ENCODE measurements at places on chromosomes 11 and 22.

GRCh38 chr11:608791-609251, 6.9 kb downstream of the IRF7 start:
- no peak for DNase-seq

DNA sequence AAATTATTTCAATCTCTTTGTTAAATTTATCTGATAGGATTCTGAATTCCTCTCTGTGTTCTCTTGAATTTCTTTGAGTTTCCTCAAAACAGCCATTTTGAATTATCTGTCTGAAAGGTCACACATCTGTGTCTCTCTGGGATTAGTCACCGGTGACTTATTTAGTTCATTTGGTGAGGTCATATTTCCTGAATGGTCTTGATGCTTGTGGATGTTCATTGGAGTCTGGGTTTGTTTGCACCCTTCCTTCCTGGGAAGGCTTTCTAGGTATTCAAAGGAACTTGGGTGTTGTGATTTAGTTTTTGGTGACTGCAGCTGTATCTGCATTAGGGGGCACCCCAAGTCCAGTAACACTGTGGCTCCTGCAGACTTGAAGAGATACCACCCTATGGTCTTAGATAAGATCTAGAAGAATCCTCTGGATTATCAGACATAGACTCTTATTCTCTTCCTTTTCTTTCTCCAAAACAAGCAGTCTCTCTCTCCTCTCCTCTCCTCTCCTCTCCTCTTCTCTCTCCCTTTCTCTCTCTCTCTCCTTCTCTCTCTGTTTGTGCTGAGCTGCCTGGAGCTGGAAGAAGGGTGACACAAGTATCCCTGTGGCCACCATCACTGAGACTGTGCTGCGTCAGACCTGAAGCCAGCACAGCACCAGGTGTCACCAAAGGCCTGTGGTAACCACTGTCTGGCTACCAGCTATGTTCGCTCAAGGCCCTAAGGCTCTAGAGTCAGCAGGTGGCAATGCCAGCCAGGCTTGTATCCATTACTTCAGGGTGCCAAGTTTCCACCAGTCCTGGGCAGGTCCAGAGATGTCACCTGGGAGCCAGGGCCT, 3.3 kb upstream of the HEPN1 start:
- no peak for DNase-seq

DNA sequence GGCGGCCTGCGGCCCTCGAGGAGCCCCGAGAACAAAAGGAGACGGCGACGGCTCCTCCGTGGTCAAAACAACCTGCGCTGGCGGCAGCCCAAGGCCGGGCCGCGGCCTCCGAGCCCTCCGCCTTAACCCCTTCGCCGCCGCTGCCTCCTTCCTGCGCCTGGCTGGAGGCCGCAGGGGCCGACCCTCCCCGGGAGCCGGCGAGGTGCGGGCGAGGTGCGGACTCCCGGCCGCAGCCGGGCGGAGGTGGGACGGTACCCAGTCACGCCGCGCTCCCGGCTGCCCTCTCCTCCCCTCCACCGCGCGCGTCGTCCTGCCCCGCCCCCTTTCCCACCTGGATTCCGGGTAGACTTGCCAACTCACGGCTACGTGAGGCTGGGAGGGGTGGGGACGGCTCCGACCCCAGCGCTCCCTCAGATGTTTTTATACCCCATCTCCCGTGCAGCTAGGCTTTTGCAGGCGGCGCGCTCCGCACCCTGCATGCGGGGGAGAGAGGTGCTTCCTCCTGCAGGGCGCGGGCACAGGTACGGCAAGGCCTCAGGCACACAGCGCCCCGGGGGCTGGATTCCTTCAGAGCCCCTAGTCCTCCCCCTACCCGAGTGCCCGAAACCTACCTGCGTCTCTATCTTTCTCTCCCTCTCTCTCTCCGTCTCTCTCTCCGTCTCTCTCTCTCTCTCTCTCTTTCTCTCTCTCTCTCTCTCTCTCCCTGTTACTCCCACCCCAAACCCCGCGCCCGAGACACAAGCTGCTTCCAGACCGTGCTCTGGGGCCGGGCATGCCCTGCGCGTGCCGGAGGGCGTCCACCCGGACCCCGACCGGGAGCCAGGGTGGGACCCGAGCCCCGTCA, 2.0 kb downstream of the PDGFB start:
- no peak for DNase-seq

GRCh38 chr11:31608995-31609394, 99.4 kb downstream of the ELP4 start:
- DNase-seq = no peak

DNA sequence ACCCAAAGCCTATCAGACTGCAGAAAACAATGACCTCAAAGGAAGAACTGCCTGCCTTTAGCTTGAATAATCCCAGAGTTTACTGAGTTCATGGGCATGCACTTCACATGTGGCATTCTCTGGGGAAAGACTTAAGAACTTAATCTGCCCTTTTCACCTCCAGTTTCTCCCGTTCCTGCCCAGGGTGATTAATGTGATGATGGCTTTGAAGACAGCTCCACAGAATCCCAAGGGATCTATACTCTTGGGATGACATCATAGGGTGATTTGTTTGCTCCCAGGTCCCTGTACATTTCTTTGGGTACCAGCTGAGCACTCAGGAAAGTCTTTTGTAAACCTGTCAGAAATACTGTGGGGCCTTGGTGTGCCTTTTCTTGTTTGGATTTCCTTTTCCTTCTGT, 14.0 kb downstream of the FJX1 start:
- no peak for DNase-seq

- DNase-seq = peak; percentile 56
Observed at GRCh38 chr11:2892215-2892966, 6.8 kb upstream of the CDKN1C start.

DNA sequence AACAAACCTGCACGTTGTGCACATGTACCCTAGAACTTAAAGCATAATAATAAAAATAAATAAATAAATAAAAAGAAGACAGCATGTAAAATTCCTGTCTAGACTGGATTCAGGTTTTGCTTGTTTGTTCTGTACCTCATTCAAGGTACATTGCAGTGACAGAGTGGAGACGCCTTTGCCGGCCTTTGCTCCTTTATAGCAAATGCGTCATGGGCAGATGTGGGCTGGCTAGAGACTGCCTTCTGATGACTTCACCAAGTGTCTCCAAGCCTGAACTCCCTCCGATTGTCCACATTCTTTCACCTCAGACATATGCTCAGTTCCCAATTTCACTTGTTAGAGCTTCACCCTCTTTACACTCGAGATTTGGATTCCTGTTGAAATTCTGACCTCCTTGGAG, 147.8 kb upstream of the ARHGAP20 start:
- DNase-seq = no peak

DNA sequence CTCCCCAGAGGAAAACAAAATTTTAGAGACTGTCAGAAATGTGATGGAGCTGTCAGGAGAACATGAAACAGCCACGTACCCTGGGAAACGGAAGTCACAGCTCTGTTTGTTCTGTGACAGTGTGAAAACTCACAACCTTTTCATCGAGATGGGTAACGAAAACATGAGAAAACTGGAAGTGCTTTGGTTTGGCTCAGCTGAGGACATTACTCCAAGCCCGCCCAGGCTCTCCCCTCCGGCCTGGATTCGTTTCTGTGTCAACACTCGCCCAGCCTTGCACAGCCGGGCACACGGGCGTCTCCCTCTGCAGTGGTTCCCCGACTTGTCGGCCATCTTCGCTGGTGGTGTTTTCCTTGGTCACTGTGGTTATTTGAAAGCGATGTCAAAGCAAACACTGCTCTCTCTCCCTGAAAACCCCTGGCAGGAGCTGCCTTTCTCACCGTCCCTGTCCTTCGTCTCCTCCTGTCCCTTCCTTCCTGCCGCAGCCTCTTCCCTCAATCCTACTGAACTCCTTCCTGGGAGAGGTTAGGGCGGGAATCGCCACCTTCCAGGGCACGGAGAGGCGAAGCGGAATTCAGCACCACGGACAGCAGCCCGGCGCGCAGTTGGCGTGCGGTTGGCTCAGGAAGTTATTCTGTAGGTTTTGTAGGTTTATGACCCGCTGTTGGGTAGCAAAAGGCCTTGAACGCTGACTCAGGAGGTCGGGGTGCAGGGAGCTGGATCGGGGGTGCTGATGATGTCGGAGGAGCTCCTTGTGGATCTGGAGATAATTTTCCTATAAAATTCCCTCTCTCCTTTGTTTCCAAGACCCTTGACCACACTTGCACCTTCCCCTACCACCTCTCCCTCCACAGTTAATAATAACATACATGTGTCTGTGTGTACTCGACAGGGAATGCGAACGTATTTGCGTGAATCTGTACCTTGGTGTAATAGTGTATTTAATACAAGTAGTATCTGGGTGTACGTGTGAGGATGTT, 13.1 kb upstream of the RPS19BP1 start:
- DNase-seq = no peak

DNA sequence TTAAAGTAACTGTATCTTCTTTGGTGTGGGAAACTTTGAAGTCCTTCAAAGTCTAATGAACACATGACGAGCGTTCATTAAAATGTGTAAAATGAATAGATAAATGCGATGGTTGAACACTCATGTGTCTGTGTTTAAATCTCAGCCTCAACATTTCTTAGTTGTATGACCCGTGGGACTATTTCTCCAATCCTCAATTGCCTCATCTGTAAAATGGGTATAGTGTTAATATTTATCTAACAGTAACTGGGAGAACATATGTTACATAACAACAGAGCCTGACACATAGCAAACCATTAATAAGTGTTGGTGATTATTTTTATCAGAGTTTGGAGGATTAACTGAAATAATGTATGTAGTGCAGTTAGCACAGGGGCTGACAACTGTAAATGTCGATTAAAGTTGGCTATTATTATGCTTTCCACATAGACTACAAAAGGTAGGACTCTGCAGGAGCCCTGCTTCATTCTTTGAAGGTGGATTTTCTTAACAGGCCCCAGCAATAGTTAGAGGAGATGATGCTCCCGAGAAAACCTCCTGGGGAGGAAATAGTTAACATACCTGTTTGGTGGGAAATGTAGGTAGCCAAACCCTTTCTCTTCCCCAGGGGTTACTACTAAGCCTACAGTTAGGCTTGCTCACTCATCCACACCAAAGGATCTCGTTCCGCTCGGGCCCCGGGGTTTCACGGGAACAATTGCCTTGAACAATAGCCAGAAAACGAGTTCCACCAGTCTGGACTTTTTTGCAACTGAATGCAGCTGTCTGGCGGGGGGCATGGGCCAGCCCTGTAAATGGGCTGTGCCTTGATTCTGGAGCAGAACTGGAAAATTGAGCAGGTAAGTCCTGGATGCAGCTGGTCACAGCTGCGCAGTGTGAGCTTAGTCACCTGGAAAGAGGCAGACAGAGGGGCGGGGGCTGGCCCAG, 133.4 kb downstream of the DBX1 start:
- DNase-seq = no peak

GRCh38 chr22:45907378-45907777, 69.6 kb downstream of the WNT7B start:
- no peak for DNase-seq

DNA sequence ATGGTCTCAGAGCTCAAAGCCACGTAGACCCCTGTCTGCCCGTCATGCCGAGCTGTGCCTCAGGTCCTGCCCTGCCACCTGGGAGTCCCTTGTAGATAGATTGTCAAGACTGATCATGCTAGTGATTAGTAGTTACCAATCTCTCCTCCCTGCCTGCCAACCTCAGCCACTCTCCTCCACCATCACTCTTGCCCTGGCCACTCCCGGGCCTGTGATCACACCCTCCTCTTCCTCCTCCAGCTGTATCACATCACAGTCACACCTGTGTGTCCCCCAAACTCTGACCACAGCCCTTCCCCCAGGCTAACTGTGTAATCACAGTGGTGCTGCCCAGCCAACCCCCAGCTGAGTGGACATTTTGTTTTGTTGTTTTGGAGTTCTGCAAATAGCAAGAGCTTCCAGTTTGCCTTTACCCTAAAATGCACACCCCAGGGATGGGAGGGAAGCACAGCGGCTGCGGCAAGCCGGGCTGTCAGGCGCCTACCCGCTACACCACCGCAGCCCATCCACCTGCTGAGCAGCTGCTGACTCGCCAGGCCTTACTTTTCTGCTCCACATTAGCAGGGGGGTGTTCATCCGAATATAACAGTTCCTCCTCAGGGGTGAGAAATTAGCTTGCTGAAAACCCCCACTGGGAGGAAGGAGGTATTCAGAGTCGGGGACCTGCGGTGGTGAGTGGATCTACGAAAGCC, 45.8 kb downstream of the LRFN4 start:
- no peak for DNase-seq

GRCh38 chr11:57974132-57974531, 49.5 kb upstream of the OR9Q1 start:
- DNase-seq = no peak

GRCh38 chr11:75154646-75155569, 4.0 kb downstream of the SLCO2B1 start:
- no peak for DNase-seq

DNA sequence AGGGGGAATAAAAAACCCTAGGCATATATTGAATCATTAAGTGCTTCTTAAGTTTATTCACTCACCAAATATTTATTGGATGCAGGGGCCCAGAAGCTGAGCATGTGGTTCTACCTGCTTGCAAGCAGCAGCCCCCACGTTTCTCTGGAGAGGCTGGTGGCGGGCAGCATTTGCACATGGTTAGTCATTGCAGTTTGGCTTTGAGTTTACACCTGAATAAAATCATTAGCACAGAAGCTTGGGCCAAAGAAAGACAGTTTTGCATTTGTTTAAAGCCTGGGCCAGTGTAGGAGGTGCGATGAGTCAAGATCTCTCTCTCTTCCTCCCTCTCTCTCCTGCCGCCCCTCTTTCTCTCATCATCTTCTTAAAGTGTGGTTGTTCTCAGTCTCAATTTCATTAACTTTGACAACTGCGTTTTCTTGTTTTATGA, 72.6 kb downstream of the C22orf31 start:
- no peak for DNase-seq

- DNase-seq = no peak
Observed at GRCh38 chr11:107824668-107825369, 33.8 kb downstream of the SLC35F2 start.

DNA sequence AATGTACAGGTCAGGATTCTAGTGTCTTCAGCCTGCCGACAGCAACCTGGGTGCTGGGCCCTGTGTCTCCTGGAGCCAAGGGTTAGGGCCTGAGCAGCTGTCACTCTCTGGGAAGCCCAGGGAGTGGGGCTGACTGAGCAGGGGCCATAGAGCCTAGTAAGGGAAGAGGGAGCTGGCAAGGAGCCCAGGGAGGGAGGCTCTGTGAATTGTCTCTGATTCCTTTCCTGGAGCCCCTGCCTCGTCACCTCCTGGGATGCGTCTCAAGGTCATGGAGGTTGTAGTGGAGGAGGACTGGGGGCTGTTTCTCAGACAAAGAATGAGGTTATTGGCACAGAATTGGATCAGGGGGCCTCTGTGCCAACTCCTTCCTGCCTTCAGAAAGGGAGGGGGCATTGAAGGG, 11.8 kb downstream of the SOX10 start:
- no peak for DNase-seq

DNA sequence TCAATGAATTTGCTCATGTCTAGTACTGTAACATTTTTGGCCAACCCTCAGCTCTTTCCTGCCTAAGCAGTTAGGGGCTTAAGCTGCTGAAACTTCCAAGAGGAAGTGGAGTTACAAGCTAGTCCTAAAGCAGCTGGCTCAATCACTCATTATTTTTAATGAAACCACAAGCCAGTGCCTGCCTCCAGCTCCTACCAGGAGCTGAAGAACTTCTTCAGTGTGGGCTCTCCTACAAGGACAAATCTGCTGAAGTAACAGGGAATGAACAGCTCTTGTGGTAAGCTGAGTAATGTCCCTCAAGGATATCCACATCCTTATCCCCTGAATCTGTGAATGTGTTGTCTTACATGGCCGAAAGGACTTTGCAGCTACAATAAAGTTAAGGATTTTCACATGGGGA, 112.5 kb downstream of the BBOX1 start:
- DNase-seq = no peak

- DNase-seq = no peak
Observed at GRCh38 chr11:111957663-111958444, 20.7 kb downstream of the DIXDC1 start.

All from GM06990 (cell line).